ENCODE measurements at places on chromosomes 3 and 15. TPM values are rescaled to one million over a fixed set of nuclear protein-coding genes. Genes with fewer than 3 reads are reported as not detected.

DNA sequence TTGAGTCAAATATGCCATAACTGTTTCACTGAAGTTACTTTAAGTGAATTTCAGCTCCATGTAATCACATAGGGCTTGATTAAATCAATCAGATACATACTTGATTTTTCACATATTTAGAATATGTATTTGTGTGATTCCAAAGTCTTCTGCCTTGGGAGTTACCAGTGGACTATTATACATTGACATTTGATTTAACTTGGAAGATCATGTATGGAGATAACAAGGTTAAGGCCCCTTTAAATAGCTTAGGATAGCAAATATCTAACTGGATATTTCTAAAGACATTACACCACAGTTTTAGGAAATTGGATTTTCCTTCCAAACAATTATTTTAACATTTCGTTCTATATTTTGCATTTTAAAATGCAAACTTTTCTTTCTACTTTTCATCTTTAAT lies 405.0 kb downstream of the RAP2B start:
- no peaks in the 10 kb centered on the region for H3K4me1 ChIP-seq
- H3K27me3 ChIP-seq: no peaks in the 10 kb centered on the region
- H3K27ac ChIP-seq: no peak overlapping the region
- peaks cover 5% of the 10 kb centered on the region for H3K36me3 ChIP-seq
- H3K4me3 ChIP-seq: no peak overlapping the region
- no peak for DNase-seq

GRCh38 chr3:13457593-13457992 lies 22.5 kb upstream of the HDAC11 start:
- no peak overlapping the region for H3K4me3 ChIP-seq
- H3K27ac ChIP-seq: no peak overlapping the region
- DNase-seq: no peak

DNA sequence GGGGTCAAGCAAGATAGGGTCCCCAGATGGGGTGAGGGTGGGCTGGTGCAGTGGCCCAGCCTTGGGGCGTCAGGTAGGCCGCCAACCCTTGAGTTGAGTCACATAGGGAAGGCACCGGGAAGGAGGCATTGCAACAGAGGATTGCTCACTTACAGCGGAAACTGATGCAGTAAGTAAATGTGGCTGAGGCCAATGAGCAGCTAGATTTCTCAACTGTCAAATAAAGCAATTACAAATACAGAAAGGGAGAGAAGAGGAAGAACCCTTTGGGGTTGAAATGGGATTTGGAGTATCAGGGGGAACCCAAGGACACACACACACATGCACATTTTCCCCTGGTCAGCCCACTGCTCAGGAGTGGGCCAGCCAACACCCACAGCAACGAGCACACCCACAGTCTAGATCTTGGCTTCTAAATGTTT lies 44.0 kb downstream of the CHSY1 start:
- no peaks in the 10 kb centered on the region for H3K27me3 ChIP-seq
- peaks cover 43% of the 10 kb centered on the region for H3K36me3 ChIP-seq
- no peak overlapping the region for H3K27ac ChIP-seq
- no peak for DNase-seq
- peaks cover 78% of the 10 kb centered on the region for H3K4me1 ChIP-seq
- no peak overlapping the region for H3K4me3 ChIP-seq

DNA sequence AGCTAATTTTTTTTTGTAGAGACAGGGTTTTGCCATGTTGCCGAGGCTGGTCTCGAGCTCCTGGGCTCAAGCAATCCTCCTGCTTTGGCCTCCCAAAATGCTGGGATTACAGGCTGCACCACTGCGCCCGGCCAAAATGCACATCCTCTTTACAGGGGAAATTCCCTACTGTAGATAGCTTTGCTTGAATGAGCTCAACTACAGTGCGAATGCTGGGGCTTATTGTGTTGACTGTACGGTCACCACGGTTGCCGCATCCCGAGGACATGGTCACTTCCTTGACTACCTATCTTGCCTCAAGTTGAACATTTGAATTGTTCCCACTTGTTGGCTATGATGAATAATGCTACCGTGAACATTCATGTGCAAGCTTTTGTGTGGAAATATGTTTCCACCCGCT lies 5.3 kb upstream of the MTFMT start:
- H3K4me3 ChIP-seq: no peak overlapping the region
- H3K27me3 ChIP-seq: peaks cover 20% of the 10 kb centered on the region
- peaks cover 11% of the 10 kb centered on the region for H3K4me1 ChIP-seq
- no peaks in the 10 kb centered on the region for H3K36me3 ChIP-seq

- peak overlapping the region; percentile 53 for H3K4me3 ChIP-seq
- H3K36me3 ChIP-seq: no peaks in the 10 kb centered on the region
- H3K27ac ChIP-seq: peak overlapping the region; percentile 65
- H3K27me3 ChIP-seq: peaks cover 62% of the 10 kb centered on the region
- DNase-seq: peak; percentile 50
- H3K4me1 ChIP-seq: peaks cover 9% of the 10 kb centered on the region
Observed at GRCh38 chr3:61560517-61561373, 626 bp upstream of the PTPRG start.

DNA sequence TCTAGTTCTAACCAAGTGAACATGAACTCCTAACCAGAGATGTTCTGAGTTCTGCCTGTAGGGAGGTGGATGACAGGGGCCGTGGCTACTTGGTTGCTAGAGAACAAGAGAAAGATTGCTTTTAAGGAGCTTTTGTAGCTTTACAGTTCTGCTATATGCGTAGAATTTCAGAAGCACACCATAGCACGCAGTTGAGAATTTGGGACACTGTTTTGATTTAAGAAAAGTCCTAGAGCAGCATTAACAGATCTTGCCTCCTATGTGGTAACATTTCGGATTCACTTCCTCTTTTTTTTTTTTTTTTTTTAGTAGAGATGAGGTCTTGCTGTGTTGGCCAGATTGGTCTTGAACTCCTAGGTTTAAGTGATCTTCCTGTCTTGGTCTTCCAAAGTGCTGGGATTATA lies 181.7 kb downstream of the TCF12 start:
- DNase-seq: no peak
- H3K27me3 ChIP-seq: no peaks in the 10 kb centered on the region
- H3K4me3 ChIP-seq: no peak overlapping the region
- H3K4me1 ChIP-seq: peaks cover 2% of the 10 kb centered on the region
- peaks cover 9% of the 10 kb centered on the region for H3K36me3 ChIP-seq
- no peak overlapping the region for H3K27ac ChIP-seq

DNA sequence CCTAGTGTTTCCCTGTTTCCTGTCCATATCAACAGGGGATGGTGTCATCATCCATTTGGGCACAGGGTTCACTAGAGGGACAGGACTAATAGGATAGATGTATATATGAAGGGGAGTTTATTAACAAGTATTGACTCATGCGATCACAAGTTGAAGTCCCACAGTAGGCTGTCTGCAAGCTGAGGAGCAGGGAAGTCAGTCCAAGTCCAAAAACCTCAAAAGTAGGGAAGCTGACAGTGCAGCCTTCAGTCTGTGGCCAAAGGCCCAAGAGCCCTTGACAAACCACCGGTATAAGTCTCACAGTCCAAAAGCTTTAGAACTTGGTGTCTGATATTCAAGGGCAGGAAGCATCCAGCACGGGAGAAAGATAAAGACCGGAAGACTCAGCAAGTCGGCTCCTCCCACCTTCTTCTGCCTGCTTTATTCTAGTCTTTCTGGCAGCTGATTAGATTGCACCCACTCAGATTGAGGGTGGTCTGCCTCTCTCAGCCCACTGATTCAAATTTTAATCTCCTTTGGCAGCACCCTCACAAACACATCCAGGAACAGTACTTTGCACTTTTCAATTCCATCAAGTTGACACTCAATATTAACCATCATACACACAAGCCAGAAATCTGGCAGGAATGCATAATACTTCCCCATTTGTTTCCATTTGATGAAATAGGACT lies 43.4 kb downstream of the CD200 start:
- no peak overlapping the region for H3K27ac ChIP-seq
- no peak for DNase-seq
- no peaks in the 10 kb centered on the region for H3K27me3 ChIP-seq
- H3K4me1 ChIP-seq: no peaks in the 10 kb centered on the region

- H3K36me3 ChIP-seq: no peaks in the 10 kb centered on the region
- no peaks in the 10 kb centered on the region for H3K4me1 ChIP-seq
- no peak for DNase-seq
- peaks cover 17% of the 10 kb centered on the region for H3K27me3 ChIP-seq
Observed at GRCh38 chr15:68503213-68503612, 71.2 kb upstream of the ITGA11 start.

DNA sequence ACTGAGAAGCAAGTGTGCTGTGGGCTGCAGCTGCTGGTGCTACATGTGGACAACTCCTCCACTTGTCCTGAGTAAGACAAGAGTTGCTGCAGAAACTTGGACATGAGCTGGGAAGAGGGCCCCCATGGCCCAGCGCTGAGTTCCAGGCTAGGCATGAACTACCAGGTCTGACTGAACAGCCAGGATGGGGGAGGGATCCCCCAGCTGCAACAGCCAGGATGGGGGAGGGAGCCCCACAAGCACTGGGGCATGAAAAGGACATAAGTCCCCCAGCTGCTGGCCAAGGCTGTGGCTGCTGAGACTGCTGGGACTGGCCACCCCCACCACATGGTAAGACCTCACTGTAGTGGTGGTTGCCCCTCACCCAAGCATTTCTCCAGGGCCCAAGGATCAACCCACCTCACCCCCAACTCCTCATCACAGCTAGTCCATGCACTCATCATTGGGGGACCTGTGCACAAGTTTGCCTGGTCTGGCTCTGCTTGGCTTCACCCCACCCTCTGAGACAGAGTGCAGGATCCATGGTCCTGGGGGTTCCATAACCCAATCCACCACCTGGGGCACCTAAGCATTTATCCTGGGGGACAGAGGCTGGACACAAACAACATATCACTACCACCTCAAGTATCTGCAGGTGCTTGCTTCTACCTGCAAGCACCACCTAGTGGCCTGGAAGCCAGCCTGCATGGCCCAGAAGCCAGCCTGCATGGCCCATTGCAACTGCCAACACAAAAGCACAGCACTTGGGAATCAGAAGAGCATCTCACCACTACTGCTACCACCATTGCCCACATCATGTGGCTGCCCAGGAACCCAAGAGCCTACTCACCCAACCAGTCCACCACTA lies 84.5 kb upstream of the STT3B start:
- H3K36me3 ChIP-seq: peaks cover 7% of the 10 kb centered on the region
- H3K4me3 ChIP-seq: no peak overlapping the region
- peak; percentile 46 for DNase-seq

DNA sequence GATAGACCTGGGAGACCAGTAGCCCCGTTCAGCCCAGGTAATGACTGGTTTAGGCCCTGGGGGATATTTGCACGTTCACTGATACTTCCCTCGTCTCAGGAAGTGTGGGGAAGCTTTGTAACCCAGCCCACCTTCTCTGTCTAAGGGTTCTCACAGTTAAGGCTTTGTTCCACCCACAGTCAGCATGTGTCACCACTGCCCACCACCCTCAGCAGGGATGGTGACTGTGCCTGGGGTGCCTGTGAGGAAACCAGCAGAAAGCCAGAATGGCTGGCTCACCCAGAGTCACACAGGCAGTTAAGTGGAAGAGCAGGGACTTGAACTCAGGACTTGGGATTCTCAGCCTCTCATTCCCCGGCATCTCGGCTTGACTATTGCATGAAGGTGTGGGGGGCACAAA lies 5.2 kb downstream of the KBTBD13 start:
- H3K27ac ChIP-seq: no peak overlapping the region
- peaks cover 22% of the 10 kb centered on the region for H3K4me1 ChIP-seq
- peaks cover 53% of the 10 kb centered on the region for H3K27me3 ChIP-seq
- H3K4me3 ChIP-seq: no peak overlapping the region

DNA sequence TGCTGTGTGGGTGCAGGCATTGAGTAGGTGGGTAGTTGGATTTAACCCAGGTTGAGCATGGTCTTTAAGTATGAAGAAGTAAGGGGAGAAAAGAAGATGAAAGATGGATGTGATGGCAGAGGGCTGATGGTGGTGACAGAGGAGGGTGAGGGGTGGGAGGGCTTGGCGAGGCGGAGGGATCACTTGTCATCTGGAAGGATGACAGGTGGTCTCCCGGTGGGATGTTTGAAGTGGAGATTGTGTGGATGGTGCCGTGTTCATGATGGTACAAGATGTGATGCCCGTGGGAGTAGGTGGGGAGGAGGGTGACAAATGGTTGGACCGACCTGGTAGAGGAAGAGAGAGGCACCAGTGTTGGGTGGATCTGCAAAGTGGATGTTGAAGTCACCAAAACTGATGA lies 208.8 kb downstream of the RPLP1 start:
- no peak overlapping the region for H3K4me3 ChIP-seq
- DNase-seq: no peak

DNA sequence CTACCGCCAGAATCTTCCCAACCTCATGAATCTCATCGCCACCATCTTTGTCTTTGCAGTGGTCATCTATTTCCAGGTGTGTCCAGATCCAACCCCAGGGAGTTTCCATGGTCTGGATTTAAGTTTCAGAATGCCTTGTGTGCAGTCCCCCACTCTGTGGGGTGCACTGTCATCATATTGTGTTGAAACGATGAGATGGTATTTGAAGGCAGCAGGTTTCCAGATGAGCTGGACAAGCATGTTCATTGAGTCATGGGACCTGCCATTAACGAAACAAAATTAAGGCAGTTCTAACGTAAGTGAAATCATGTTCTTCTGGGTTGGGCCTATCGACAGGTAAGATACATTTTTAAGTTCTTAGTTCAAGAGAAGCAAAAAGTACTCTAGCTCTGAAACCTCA lies 12.7 kb downstream of the SEC61A1 start:
- H3K36me3 ChIP-seq: peaks cover 65% of the 10 kb centered on the region
- no peak overlapping the region for H3K4me3 ChIP-seq
- no peaks in the 10 kb centered on the region for H3K27me3 ChIP-seq
- no peak for DNase-seq
- no peak overlapping the region for H3K27ac ChIP-seq

- peak; percentile 40 for DNase-seq
- H3K36me3 ChIP-seq: no peaks in the 10 kb centered on the region
- H3K27me3 ChIP-seq: peaks cover 17% of the 10 kb centered on the region
- H3K4me3 ChIP-seq: no peak overlapping the region
- no peak overlapping the region for H3K27ac ChIP-seq
Observed at GRCh38 chr15:47812470-47812999, 95.2 kb downstream of the SEMA6D start.

DNA sequence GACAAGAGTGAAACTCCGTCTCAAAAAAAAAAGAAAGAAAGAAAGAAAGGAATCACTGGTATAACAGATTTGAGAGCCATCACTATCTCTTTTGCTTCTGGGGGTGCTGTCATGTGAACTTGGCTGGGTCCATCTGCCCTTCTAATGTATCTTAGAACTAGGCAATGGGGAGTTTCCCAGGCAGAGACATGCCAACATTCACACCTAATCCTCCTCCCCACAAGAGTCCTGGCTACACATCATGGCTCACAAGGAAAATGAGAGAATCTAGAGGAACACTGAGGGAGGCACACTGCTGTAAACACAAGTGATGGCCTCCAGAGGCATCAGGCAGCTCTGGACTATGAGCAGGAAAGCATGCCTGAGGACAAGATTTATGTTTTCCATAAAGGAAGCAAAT lies 67.8 kb upstream of the PPP2R3A start:
- no peaks in the 10 kb centered on the region for H3K4me1 ChIP-seq
- DNase-seq: no peak
- H3K27me3 ChIP-seq: no peaks in the 10 kb centered on the region
- no peak overlapping the region for H3K27ac ChIP-seq

GRCh38 chr3:45909542-45909941 lies 23.2 kb downstream of the CCR9 start:
- H3K27me3 ChIP-seq: peaks cover 25% of the 10 kb centered on the region
- H3K4me3 ChIP-seq: no peak overlapping the region
- H3K4me1 ChIP-seq: peaks cover 71% of the 10 kb centered on the region
- H3K36me3 ChIP-seq: peaks cover 38% of the 10 kb centered on the region
- no peak for DNase-seq

- H3K4me1 ChIP-seq: peaks cover 4% of the 10 kb centered on the region
- no peak overlapping the region for H3K4me3 ChIP-seq
- H3K27me3 ChIP-seq: no peaks in the 10 kb centered on the region
- DNase-seq: no peak
- H3K27ac ChIP-seq: no peak overlapping the region
- H3K36me3 ChIP-seq: no peaks in the 10 kb centered on the region
Observed at GRCh38 chr3:13023235-13023970, 49.8 kb downstream of the IQSEC1 start.

The STT3B gene
- total RNA-seq: 126 TPM

The C3orf49 gene
- not detected for total RNA-seq

The GPR149 gene
- not detected for total RNA-seq

The MESP1 gene
- total RNA-seq: 3.1 TPM

Measured in activated CD8-positive, alpha-beta memory T cell treated with anti-CD3 and anti-CD28 coated beads, Interleukin-2, amount 10 ng/mL, durations not matched to agents 7 days and 5 days (primary cell).